ENCODE measurements at places on chromosomes 11 and 22. TPM values are rescaled to one million over a fixed set of nuclear protein-coding genes. Genes with fewer than 3 reads are reported as not detected.

PDGFD gene
- total RNA-seq = 3.5 TPM

DNA sequence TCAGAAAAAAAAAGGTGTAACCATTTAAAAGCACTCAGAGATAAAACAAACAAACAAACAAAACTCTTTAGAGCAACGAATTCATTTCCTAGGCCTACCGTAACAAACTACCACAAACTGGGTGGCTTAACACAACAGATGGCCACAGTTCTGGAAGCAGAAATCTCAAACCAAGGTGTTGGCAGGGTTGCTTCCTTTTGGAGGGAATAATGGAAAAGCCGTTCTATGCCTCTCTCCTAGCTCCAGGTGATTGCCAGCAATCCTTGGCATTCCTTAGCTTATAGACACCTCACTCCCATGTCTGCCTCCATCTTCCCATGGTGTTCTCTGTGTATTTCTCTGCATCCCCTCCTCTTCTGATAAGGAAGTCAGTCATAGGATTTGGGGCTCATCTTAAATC is 200.4 kb downstream of the RAB38 start:
- no peak for DNase-seq

ACR gene
- not detected for total RNA-seq

- DNase-seq = no peak
Observed at GRCh38 chr11:44817207-44817949, 90.6 kb downstream of the TSPAN18 start.

DNA sequence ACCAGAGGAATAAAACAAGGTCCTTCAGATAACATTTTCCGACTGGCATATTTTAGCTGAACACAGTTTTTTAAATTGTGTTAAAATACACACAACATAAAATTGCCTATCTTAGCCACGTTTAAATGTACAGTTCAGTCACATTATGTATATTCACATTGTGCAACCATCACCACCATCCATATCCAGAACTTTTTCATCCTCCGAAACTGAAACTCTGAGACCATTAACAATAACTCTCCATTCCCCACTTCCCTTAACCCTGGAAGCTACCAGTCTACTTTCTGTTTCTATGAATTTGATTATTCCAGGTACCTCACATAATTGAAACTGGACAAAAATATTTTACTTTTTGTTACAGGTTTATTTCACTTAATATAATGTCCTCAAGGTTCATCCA is 213.3 kb downstream of the ETS1 start:
- no peak for DNase-seq

RASD2 gene
- total RNA-seq = 24.2 TPM

Measured in mammary epithelial cell (primary cell).